ENCODE measurements at places on chromosomes 7 and 10.

GRCh38 chr10:121167534-121168243 is 316.5 kb downstream of the WDR11 start:
- DNase-seq: no peak

GRCh38 chr7:8236780-8237407 is 25.1 kb downstream of the ICA1 start:
- DNase-seq: no peak

DNA sequence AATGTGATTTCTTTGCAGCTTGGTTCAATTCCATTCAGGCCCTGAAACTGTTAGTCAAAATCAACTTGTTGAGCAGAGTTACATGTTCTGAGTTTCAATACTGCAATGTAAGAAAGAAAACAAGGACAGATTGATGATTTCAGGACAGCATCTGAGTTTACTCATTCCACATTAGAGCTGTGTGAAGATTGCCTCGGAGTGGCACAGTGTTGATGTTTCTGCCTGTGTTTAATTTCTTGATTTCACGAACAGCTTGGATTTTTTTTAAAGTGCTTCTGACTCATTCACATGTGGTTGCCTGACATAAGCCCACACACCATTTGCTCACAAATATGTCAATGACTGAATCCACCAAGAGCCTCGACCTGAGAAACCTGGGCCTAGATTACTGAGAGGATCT is 101.2 kb upstream of the PARD3 start:
- no peak for DNase-seq

- DNase-seq: no peak
These were observed 31.1 kb downstream of the PCGF5 start for GRCh38 chr10:91251430-91252056.

All from heart right ventricle (tissue), 16 donors.